ENCODE measurements at places on chromosomes 12 and 14.

GRCh38 chr12:19457561-19457960 lies 18.3 kb downstream of the AEBP2 start:
- no peak overlapping the region for H3K4me3 ChIP-seq
- no peak for DNase-seq
- H3K27ac ChIP-seq: no peak overlapping the region
- no peaks in the 10 kb centered on the region for H3K27me3 ChIP-seq
- peaks cover 5% of the 10 kb centered on the region for H3K4me1 ChIP-seq

GRCh38 chr12:32895688-32896431 lies 717 bp downstream of the PKP2 start:
- H3K4me3 ChIP-seq: peak overlapping the region; percentile 49
- peaks cover 8% of the 10 kb centered on the region for H3K27me3 ChIP-seq
- H3K36me3 ChIP-seq: no peaks in the 10 kb centered on the region
- H3K27ac ChIP-seq: no peak overlapping the region

- no peaks in the 10 kb centered on the region for H3K36me3 ChIP-seq
- no peak overlapping the region for H3K4me3 ChIP-seq
- no peak overlapping the region for H3K27ac ChIP-seq
These were observed 72.4 kb downstream of the ADGRD1 start for GRCh38 chr12:131025939-131026702.

- H3K4me1 ChIP-seq: no peaks in the 10 kb centered on the region
- no peaks in the 10 kb centered on the region for H3K27me3 ChIP-seq
- H3K27ac ChIP-seq: no peak overlapping the region
- DNase-seq: no peak
- no peaks in the 10 kb centered on the region for H3K36me3 ChIP-seq
These were observed 173.9 kb downstream of the GXYLT1 start for GRCh38 chr12:41970744-41971143.

- no peaks in the 10 kb centered on the region for H3K4me1 ChIP-seq
- no peak overlapping the region for H3K27ac ChIP-seq
- no peak for DNase-seq
- H3K27me3 ChIP-seq: no peaks in the 10 kb centered on the region
- no peak overlapping the region for H3K4me3 ChIP-seq
These were observed 9.1 kb downstream of the PACS2 start for GRCh38 chr14:105323663-105324062.

DNA sequence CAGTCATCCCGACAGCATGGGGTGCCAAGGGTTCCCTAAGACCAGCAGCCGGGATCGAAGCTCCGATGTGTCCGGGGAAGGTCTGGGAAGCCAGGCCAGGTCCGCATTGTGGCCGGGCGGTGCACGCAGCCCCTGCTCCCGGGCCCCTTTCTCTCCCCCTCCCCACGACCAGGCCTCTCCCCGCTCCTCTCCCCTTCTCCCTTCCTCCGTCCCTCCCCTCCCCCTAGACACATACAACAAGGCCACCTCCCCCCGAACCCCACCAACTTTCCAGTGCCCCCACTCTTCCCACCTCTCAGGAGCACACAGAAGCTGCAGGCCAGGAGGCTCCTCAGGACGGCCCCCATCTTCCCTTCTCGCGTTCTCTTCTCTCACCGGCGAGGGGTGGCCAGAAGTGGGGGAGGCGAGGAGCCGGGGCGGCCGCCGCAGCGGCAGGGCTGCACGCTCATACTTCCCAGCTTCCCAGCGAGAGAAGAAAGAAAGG lies 413 bp downstream of the LRP6 start:
- H3K27ac ChIP-seq: no peak overlapping the region
- H3K4me1 ChIP-seq: peaks cover 9% of the 10 kb centered on the region
- no peak for DNase-seq
- peak overlapping the region; percentile 92 for H3K4me3 ChIP-seq

- no peaks in the 10 kb centered on the region for H3K36me3 ChIP-seq
- H3K27me3 ChIP-seq: no peaks in the 10 kb centered on the region
- DNase-seq: no peak
These were observed 16.9 kb upstream of the PDE3A start for GRCh38 chr12:20351406-20351805.

- H3K27ac ChIP-seq: no peak overlapping the region
- no peak overlapping the region for H3K4me3 ChIP-seq
- DNase-seq: no peak
- no peaks in the 10 kb centered on the region for H3K36me3 ChIP-seq
- no peaks in the 10 kb centered on the region for H3K4me1 ChIP-seq
These were observed 151.0 kb upstream of the LMO3 start for GRCh38 chr12:16756833-16757555.

- H3K4me3 ChIP-seq: no peak overlapping the region
- no peaks in the 10 kb centered on the region for H3K36me3 ChIP-seq
These were observed 18.1 kb upstream of the IGF1 start for GRCh38 chr12:102498471-102498870.

- no peak overlapping the region for H3K4me3 ChIP-seq
- no peaks in the 10 kb centered on the region for H3K36me3 ChIP-seq
- H3K27ac ChIP-seq: no peak overlapping the region
These were observed 160.6 kb downstream of the ANO4 start for GRCh38 chr12:100955139-100955538.

- no peak overlapping the region for H3K27ac ChIP-seq
- no peak overlapping the region for H3K4me3 ChIP-seq
- no peak for DNase-seq
These were observed 94.6 kb upstream of the MUCL1 start for GRCh38 chr12:54759751-54760150.

DNA sequence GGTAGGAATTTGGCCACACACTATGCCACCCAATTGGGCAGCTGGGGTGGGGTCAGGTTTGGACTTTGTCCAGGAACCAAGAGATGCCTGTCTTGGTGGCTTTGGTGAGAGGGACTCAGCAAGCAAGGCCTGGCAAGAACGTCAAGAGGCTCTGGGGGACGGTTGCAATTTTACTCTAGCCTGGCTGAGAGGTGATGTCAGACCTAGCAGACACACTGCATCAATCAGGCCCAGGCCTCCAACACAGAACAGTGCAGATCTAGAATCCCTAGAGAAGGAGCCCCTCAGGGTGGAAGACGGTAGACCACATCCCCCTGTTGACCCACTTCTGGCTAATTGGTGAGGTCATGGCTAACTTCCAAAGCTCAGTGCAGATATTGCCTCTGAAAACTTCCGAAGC lies 1.6 kb upstream of the UNC119B start:
- H3K4me3 ChIP-seq: no peak overlapping the region
- no peaks in the 10 kb centered on the region for H3K36me3 ChIP-seq
- H3K27me3 ChIP-seq: no peaks in the 10 kb centered on the region
- DNase-seq: no peak

DNA sequence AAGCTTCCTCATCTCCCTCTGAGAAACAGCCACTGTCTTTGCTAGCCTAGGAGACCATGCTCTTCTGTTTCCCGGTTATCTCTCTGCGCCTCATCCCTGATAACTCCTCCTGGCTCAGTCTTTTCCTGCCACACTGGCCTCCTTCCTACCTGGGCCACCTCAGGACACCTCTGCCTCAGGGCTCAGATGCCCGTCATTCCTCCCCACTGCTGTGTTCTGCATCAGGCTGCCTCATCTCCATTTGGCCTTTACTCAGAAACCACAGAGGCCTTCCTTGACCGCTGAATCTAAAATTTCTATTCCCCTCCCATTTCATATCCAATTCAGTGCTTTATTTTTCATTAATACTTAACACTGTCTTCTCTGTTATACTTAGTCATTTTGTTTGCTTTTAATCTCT lies 311.0 kb upstream of the RGS6 start:
- DNase-seq: no peak
- no peaks in the 10 kb centered on the region for H3K4me1 ChIP-seq
- peaks cover 6% of the 10 kb centered on the region for H3K36me3 ChIP-seq
- no peaks in the 10 kb centered on the region for H3K27me3 ChIP-seq
- no peak overlapping the region for H3K27ac ChIP-seq

- no peaks in the 10 kb centered on the region for H3K27me3 ChIP-seq
- no peak overlapping the region for H3K4me3 ChIP-seq
- H3K4me1 ChIP-seq: no peaks in the 10 kb centered on the region
- no peak overlapping the region for H3K27ac ChIP-seq
- DNase-seq: no peak
These were observed 51.2 kb upstream of the NOS1 start for GRCh38 chr12:117412465-117413188.

DNA sequence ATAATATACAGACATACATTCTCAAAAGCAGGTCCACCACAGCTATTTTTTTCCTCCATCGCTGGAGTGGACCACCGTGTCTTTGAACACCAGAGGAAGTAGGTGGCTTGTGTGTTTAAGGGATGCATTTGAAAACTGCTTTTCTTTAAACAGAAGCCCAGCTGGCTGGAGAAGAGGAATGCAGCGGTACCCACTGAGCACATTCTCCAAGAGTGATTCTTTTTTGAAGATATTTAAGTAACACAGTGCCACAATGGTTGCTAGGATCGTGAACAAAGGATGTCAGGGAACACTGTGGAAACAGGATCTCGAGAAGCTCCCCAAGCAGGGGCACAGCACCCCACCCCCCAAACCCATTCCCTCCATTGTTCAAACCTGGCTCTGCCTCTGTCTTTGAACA lies 286.6 kb upstream of the PWP1 start:
- no peak overlapping the region for H3K4me3 ChIP-seq
- H3K36me3 ChIP-seq: no peaks in the 10 kb centered on the region
- H3K27ac ChIP-seq: no peak overlapping the region
- H3K4me1 ChIP-seq: no peaks in the 10 kb centered on the region

DNA sequence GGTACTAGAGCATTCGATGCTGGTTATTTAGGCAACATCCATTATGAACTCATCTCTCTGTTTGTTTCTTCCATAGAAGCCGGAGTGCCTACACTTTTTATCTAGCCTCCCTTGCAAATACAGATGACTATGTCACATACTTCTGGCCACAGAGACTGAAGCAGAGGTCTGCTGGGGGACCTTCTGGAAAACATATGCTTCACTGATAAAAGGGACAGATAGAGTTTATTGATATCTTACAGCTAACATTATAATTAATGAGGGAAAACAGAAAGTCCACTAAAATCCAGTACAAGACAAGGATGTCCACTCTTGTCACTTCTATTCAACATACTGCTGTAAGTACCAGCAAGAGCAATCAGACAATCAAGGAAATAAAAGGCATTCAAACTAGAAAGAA lies 104.3 kb upstream of the FAR2 start:
- no peak overlapping the region for H3K4me3 ChIP-seq
- H3K4me1 ChIP-seq: no peaks in the 10 kb centered on the region
- no peak overlapping the region for H3K27ac ChIP-seq
- no peaks in the 10 kb centered on the region for H3K27me3 ChIP-seq
- H3K36me3 ChIP-seq: peaks cover 2% of the 10 kb centered on the region

DNA sequence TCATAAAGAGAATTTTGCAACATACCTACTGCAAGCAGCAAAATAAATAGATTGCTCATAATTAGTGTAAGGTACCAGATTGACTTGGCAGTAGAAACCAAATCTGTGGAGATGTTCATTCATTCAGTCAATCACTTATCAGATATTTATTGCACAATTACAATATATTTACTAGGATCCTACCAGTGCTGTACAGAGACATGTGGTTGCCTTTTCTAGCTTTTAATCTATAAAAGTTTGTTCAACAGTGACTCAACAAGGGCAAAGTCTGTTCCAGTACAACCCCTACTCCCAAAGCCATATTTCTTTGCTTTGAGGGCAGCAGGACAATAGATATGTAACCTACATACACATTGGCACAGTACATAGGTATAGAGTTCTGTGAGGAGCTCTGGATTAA lies 27.3 kb downstream of the ABCD2 start:
- H3K27me3 ChIP-seq: no peaks in the 10 kb centered on the region
- DNase-seq: no peak
- H3K4me1 ChIP-seq: peaks cover 2% of the 10 kb centered on the region
- no peak overlapping the region for H3K4me3 ChIP-seq
- no peak overlapping the region for H3K27ac ChIP-seq

DNA sequence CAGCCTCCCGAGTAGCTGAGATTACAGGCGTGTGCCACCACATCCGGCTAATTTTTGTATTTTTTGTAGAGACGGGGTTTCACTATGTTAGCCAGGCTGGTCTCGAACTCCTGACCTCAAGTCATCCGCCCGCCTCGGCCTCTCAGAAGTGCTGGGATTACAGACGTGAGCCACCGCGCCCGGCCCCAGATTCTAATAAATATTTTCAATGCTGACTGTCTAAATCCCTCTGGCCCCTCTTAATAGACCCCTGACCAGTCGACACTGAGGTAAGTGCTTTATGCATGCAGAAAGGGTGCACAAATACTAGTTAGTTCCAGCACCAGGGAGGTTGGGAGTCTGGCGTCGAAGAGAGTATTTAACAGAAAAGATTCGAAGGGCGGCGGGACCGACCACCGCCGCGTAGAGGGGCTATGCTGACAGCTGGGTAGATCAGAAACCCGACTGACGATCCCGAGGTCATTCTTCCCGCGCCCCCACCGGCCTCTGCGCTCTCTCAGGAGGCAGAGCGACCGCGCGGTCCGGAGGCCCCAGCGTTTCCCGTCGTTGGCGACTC lies 1.1 kb upstream of the SPATS2 start:
- no peaks in the 10 kb centered on the region for H3K27me3 ChIP-seq
- H3K4me3 ChIP-seq: peak overlapping the region; percentile 97
- H3K27ac ChIP-seq: peak overlapping the region; percentile 82
- peaks cover 4% of the 10 kb centered on the region for H3K4me1 ChIP-seq

GRCh38 chr12:100289038-100289437 lies 22.1 kb downstream of the SCYL2 start:
- H3K36me3 ChIP-seq: peaks cover 13% of the 10 kb centered on the region
- H3K27ac ChIP-seq: no peak overlapping the region
- H3K4me1 ChIP-seq: no peaks in the 10 kb centered on the region
- H3K27me3 ChIP-seq: no peaks in the 10 kb centered on the region
- no peak for DNase-seq

GRCh38 chr12:39000370-39000769 lies 95.0 kb upstream of the CPNE8 start:
- H3K27me3 ChIP-seq: no peaks in the 10 kb centered on the region
- no peaks in the 10 kb centered on the region for H3K36me3 ChIP-seq
- no peaks in the 10 kb centered on the region for H3K4me1 ChIP-seq
- H3K4me3 ChIP-seq: no peak overlapping the region
- H3K27ac ChIP-seq: no peak overlapping the region

DNA sequence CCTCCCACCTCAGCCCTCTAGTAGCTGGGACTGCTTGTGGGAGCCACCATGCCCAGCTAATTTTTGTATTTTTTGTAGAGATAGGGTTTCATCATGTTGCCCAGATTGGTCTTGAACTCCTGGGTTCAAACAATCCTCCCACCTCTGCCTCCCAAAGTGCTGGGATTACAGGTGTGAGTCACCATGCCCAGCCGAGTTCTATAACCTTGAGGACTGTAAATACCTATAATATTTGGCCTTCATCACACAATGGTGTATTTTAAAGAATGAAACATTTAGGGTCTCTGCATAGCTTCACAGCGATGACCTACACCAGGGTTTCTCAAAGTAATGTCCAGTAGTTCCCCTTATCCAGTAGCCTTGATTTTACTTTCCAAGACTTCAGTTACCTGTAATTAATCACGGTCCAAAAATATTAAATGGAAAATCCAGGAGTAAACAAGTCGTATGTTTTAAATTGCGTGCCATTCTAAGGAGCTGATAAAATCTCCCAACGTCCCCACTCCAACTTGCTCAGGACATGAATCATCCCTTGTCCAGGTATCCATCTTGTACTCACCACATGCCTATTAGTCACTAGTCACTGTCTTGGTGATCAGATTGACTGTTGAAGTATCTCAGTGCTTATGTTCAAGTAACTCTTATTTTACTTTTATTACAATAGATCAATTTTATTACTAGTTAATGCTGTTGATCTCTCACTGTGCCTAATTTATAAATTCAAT lies 368.2 kb downstream of the BTG1 start:
- H3K4me1 ChIP-seq: peaks cover 19% of the 10 kb centered on the region
- no peaks in the 10 kb centered on the region for H3K27me3 ChIP-seq
- DNase-seq: no peak
- no peak overlapping the region for H3K4me3 ChIP-seq

Measured in effector memory CD4-positive, alpha-beta T cell (primary cell).